Gastrocnemius medialis (tissue), 4 donors: ENCODE measurements at places on chromosomes 2 and 18.

DNA sequence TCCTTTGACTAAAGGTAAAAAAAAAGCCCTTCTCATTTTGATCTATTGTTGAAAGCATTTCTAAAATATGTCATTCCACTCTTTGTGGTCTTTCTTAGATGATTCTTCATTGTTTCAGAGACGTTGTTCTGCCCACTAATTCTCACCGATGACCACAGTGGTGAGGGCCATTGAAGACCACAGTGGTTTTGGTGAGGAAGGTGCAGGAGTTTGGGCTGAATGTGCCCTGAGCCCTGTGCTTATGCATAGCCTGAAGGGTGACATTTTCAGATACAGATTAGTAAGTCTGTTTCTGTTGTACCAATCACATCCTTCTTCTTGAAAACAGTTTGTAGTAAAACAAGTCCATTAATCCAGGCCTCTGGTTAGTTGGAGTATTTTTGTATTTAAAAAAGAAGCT, 251.3 kb upstream of the ATP5MC3 start:
- H3K4me1 ChIP-seq, result no peaks in the 10 kb centered on the region
- no peak for DNase-seq
- no peaks in the 10 kb centered on the region for H3K27me3 ChIP-seq
- no peak overlapping the region for H3K27ac ChIP-seq

DNA sequence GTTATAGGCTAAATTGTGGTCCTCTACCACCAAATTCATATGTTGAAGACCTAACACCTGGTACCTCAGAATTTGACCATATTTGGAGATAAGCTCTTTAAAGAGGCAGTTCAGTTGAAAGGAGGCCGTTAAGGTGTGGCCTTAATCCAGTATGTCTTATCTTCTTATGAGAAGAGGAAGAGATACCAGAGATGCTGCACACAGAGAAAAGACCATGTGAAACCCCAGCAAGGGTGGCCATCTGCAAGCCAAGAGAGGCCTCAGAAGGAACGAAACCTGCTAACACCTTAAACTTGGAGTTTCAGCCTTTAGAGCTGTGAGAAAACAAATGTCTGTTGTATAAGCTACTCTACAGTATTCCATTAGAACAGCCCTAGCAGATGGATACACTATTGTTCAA, 528.1 kb upstream of the DCC start:
- H3K27ac ChIP-seq, result no peak overlapping the region
- no peak for DNase-seq
- H3K27me3 ChIP-seq, result no peaks in the 10 kb centered on the region
- no peak overlapping the region for H3K4me3 ChIP-seq
- no peaks in the 10 kb centered on the region for H3K36me3 ChIP-seq

GRCh38 chr2:38603402-38604290, 918 bp upstream of the HNRNPLL start:
- no peaks in the 10 kb centered on the region for H3K36me3 ChIP-seq
- no peaks in the 10 kb centered on the region for H3K27me3 ChIP-seq

- no peaks in the 10 kb centered on the region for H3K36me3 ChIP-seq
- no peaks in the 10 kb centered on the region for H3K4me1 ChIP-seq
- H3K27ac ChIP-seq, result no peak overlapping the region
- H3K27me3 ChIP-seq, result no peaks in the 10 kb centered on the region
- no peak for DNase-seq
- no peak overlapping the region for H3K4me3 ChIP-seq
Measured at GRCh38 chr2:150955231-150955630, 306.4 kb downstream of the RBM43 start.

- no peaks in the 10 kb centered on the region for H3K36me3 ChIP-seq
- H3K27ac ChIP-seq, result no peak overlapping the region
- DNase-seq, result no peak
- no peaks in the 10 kb centered on the region for H3K27me3 ChIP-seq
Measured at GRCh38 chr2:144213797-144214196, 306.1 kb downstream of the ZEB2 start.

DNA sequence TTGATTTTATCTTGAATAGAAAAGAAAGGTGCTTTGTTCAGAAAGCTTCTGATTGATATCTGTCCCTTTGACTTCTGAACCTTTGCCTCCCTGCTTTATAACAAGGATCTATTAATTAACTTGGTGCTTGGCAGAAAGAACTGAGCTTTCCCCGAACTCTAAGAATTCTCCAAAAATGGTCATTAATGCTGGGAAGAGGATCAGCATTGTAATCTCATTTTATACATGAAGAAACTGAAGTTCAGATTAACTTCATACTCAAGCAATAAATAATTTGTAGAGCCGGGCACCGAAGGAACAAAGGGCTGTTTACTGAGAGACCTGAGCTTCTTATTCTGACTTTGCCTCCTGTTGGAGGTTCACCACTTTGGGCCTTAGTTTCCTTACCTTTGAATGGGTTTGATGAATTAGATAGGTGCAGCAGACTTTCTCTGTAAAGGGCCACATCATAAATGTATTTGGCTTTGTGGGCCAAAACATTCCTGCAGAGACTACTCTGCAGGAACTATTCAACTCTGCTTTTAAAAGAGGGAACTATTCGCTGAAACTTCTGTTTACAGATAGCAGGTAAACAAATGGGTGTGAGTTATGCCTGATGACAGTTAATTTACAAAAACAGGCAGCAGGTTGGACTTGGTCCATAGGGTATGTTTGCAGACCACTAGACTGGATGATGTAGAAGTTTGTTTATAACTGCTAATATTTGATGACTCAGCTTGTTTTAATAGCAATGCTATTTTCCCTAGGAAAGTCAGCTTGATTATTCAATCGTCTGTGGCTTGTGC, 272.9 kb downstream of the TGIF1 start:
- no peak overlapping the region for H3K27ac ChIP-seq
- DNase-seq, result no peak
- H3K36me3 ChIP-seq, result no peaks in the 10 kb centered on the region
- no peaks in the 10 kb centered on the region for H3K4me1 ChIP-seq
- H3K4me3 ChIP-seq, result no peak overlapping the region

DNA sequence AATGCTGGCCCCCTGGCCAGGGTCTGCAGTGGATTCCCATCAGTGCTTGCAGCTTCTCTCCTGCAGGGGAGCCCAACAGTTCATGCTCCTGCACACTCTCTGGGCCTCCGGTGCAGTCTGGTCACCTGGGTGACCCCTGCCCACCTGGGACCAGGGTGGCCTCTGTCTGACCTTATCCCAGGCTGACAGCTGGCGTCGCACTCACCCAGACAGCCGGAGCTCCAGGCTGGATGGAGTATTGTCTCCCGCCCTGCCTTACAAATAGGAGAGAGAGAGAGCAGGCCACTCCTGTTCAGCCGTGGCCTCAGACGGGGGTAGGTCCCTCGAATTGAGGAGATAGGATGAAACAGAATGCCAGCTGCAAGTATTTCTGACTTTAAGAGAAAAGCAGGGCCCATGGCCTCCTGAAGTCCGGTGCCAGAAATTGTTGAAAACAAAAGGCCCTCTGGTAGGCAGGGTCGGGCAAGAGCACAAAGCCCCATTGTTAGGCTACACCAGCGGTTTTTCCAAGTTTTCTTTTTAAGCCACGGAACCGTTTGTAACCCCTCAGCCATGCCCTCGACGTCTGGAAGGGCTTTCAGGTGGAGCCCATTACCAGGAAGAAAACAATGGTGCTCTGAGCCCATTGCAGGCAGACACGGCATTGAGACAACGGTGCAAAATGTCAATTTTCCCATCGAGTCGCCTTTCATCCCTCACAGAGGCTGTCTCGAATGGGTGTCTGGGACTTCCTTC, 258.4 kb downstream of the BCL11A start:
- H3K4me3 ChIP-seq, result no peak overlapping the region
- H3K27ac ChIP-seq, result no peak overlapping the region
- no peaks in the 10 kb centered on the region for H3K36me3 ChIP-seq

DNA sequence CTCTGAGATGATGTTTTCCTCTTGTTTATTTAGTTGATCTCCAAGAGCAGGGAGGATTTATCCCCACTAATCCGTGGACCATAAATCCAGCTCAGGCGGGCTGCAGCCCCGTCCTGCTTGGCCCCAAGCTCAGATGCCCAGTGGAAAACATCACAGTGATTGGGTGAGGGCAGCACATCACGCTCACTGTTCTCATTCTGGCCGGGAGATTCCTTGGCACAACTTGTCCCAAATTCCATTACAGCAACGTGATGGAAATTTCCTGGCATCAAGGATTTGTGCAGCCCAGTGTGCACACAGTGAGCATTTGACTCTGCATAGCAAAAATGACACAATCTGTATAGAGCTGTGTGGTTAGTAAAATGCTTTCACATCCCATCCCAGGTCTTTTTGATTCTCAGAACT, 96.8 kb downstream of the VAPA start:
- H3K27ac ChIP-seq, result peak overlapping the region; percentile 41
- H3K27me3 ChIP-seq, result no peaks in the 10 kb centered on the region
- H3K4me3 ChIP-seq, result no peak overlapping the region
- peak; percentile 37 for DNase-seq
- H3K4me1 ChIP-seq, result peaks cover 27% of the 10 kb centered on the region
- H3K36me3 ChIP-seq, result no peaks in the 10 kb centered on the region

GRCh38 chr18:13551305-13551603, 175.1 kb downstream of the FAM210A start:
- H3K4me1 ChIP-seq, result peaks cover 21% of the 10 kb centered on the region
- no peak for DNase-seq
- H3K27ac ChIP-seq, result no peak overlapping the region
- H3K4me3 ChIP-seq, result no peak overlapping the region
